ENCODE measurements at places on chromosomes 1 and 21. TPM values are rescaled to one million over a fixed set of nuclear protein-coding genes. Genes with fewer than 3 reads are reported as not detected.

DNA sequence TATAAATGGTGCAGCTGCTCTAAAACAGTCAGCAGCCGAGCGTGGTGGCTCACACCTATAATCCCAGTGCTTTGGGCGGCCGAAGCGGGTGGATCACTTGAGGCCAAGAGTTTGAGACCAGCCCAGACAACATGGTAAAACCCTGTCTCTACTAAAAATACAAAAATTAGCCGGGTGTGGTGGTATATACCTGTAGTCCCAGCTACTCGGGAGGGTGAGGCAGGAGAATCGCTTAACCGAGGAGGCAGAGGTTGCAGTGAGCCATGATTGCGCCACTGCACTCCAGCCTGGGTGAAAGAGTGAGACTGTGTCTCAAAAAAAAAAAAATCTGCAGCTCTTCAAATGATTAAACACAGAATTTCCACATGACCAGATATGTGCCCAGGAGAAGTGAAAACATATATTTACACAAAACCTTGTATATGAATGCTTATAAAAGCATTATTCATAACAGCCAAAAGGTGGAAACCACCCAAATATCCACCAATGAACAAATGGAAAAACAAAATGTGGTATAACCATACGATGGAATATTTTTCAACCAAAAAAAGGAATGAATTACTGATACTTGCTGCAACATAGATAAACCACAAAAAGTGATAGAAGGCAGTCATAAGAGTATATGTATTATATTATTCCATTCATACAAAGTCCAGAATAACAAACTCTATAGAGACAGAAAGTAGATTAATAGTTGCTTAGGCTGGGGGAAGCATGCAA lies 14.1 kb downstream of the EPS15 start:
- no peak for DNase-seq

DNA sequence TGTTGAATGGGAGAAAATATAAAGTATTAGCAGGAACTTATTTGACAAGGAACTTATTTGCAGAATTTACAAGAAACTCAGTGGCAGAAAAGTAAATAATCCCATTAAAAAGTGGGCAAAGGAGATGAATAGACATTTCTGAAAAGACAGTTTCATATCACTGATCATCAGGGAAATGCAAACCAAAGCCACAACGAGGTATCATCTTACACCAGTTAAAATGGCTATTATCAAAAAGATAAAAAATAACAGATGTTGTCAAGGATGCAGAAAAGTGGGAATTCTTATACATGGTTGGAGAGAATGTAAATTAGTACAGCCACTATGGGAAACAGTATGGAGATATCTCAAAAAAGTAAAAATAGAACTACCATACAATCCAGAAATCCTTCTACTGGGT lies 61.0 kb downstream of the SYT14 start:
- DNase-seq: no peak

DNA sequence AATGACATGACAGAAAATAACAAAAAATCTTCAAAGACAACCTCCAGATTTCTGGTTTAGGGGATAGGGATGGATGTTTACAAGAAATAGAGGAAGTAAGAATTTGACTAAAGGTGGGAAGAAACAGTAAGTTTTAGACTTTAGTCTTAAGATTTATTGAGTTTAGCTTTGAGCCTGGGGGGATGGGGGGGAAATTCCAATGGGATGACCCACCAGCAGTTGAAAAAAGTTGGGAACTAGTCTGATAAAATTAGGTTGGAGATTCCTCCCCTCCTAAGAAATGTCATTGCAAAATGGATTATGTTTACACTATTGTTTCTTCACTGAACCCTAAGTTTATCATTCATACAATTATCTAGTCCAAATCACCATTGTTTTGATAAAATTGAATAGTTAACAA lies 28.4 kb downstream of the WDR26 start:
- no peak for DNase-seq

DNA sequence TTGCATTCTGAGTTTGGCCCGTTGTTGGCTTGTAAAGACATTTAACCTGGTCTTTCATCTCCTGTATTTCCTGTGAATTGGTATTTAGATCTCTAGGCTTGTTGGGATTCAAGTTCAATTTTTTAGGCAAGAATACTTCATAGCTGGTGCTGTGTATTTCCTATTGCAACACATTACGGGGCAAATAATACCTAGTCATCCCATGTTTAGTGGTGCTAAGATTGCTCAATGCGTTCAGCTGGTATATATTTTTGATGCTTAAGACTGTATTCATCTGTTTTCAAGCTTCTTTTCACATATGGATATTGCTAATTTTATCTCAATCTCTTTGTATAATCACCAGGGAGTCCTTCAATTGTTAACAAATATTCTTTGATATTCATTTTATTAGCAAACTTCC lies 87.5 kb upstream of the ZBTB18 start:
- DNase-seq: no peak

DNA sequence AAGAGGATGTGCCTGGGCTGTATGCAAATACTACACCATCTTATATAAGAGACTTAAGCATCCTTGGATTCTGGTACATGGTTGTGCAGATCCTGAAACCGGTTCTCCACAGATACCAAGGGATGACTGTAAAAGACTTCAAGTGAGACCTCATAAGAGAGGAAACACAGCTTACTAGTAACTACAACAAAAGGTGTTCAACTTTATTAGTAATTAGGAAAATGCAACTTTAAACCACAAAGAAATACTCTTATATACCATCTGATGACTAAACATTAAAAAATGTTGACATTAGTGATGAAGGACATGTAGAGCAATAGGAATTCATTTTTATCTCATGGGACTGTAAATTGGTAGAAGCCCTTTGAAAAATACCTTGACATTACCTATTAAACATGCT lies 102.7 kb downstream of the RASAL2 start:
- DNase-seq: no peak

DNA sequence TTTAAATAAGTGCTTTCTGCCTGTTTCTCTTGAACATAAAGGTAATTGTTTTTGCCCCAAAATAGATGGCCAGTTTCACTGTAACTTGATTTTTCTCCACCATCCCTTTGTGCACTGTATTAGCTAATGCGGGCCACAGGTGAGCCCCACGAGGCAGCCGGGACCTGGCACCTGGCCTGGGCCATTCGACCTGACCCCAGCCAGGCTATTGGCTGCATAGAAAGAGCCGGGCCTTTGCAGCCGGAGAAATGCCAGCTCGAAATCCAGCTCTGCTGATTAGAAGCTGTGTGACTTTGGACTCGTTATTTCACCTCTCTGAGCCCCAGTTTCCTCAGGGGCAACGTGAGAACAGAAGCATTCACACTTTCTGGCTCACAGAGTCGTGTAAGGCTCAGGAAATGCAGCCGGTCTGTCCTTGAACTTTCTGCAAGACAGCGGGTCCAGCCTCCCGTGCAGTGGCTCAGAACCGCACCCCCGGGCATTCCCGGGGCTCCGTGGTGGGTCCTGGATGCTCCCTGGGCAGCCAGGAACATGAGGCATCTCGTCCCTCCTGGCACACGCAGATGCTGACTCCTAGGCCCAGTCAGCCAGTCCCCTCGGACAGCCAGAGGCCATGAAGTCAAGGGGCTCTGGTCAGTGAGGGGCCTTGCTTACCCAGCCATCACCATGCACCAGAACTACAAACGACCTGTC lies 37.4 kb upstream of the ACTRT2 start:
- no peak for DNase-seq

- no peak for DNase-seq
Measured at GRCh38 chr1:42927920-42928505, 30.7 kb downstream of the SLC2A1 start.

- DNase-seq: no peak
Measured at GRCh38 chr1:29083317-29084195, 40.1 kb downstream of the TMEM200B start.

DNA sequence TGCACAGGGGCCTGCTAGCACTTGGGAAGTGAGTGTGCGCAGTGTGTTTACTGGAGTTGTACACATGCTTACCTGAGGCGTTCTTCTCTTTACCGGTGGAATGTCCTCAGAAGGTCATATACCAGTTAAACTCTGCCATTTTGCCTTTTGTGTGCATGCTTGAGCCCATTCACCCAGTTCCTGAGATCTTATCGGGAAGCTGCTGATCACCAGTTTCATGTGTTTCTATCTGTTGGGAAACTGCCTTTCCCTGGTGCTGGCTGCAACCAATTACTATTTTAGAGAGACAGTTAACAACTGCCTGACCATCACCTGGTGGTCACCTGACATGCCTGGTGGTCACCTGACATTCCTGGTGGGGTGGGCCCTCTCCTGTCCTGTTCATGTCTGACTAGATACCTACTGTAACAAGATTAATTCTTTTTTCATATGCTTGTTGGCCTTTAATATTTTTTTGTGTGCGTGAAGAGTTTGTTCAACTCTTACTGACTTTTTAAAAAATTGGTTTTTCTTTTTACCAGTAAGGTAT lies 137.0 kb downstream of the RASAL2 start:
- no peak for DNase-seq

DNA sequence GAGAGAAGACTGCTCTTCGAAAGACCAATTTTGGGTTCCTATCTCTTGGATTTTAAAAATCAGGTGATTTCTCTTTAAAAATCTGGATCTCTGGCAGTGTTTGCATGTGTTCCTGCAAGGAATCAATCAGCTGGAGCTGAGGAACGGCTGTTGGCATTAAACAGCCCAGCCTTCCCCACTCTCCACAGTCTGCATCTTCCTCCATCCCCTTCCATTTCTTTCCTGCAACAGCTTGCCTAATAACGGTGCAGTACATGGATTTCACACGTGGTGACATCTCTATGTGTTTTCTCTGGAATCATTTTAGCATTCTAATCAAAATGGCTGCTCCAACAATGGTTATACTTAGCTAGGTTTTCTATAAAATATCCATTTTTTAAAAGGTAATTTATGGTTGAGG lies 20.0 kb downstream of the RIPPLY3 start:
- no peak for DNase-seq

- no peak for DNase-seq
Measured at GRCh38 chr1:67833602-67833940, 304 bp upstream of the GNG12 start.

- no peak for DNase-seq
Measured at GRCh38 chr21:40901691-40902090, 54.7 kb upstream of the DSCAM start.

- DNase-seq: no peak
Measured at GRCh38 chr1:907611-908451, 15.9 kb upstream of the SAMD11 start.

GRCh38 chr1:159779403-159779851 lies 1.3 kb upstream of the DUSP23 start:
- peak; percentile 98 for DNase-seq

DNA sequence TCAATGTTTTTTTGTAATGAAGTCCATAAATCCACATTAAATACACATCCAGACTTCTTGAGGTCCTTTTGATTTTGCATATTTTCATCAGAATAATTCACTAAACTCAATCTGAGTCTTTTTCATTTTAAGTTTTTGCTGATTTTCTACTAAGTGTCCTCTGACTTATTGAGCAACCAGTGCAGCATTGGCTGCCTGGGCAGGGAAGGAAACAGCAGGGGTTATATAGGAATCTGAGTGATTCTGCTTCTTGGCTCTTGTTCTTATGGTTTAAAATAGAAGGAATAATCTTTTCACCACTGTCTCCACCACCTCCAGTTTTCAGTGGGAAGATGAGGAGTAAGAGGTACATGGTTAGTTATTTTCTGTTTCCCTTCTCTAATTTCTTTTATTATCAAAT lies 88.4 kb downstream of the ST6GALNAC5 start:
- DNase-seq: no peak

DNA sequence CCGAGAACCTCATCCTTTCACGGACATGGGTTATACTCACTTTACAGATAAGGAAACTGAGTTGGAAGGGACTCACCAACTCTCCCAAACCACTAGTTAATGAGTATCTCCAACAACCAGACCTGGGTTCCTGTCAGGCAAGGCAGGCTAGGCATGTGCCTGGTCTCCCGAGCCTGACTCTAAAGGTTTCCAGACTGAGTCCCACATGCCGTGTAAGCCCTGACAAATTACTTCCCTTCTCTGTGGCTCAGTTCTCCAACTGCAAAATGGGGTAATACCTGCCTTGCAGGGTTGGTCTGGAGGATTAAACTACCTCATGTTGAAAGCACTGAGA lies 34.3 kb downstream of the SSBP3 start:
- DNase-seq: no peak

- DNase-seq: no peak
Measured at GRCh38 chr1:99704356-99704816, 58.5 kb downstream of the PALMD start.

- peak; percentile 91 for DNase-seq
Measured at GRCh38 chr1:181033799-181034451, at the start of gene MR1. Gene MR1, plus strand, starts transcription at chr1:181033983. Its CDS starts 25 bp downstream, at chr1:181034008.

- DNase-seq: no peak
Measured at GRCh38 chr1:180177931-180178330, 23.3 kb downstream of the QSOX1 start.

Gene JTB
- 89.0 TPM for total RNA-seq

Gene KIF21B
- 4.4 TPM for total RNA-seq

Gene LRRC39
- total RNA-seq: 0.40 TPM

Gene SYT2
- not detected for total RNA-seq

Gene THRAP3
- total RNA-seq: 130 TPM

Gene CHRM3
- total RNA-seq: not detected

Gene EXO1
- 19.8 TPM for total RNA-seq
